ENCODE measurements at places on chromosomes 7 and 10.

DNA sequence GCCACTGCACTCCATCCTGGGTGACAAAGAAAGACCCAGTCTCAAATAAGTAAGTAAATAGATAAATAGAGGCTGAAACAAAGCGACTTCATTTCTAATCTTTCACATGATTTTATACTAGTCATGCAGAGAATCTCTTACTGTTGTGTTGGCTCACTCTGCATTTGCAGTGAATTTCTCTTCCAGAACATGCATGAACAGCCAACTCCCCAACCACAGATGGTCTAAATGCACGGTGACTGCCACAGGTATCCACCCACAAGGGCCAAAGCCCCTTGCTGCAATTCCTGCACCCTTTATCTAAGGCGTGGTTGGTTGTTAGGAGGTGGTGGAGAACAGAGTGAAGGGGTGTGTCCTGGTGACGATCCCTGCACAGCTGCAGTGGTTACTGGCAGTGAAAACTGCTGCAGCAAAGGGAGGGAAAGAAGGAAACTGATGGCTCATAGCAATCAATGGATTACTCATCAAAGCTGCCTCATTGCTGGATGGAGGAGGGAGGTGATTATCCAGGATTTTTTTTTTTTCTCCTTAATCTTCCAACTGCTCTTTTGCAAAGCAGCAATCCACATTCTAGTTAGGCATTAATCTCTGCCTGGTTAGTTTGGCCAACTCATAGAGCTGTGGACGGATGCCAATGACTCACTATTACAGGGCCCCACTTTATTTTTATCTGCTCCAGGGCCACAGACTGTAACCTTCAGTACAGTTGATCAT lies 50.6 kb downstream of the PRTFDC1 start:
- DNase-seq, result no peak

DNA sequence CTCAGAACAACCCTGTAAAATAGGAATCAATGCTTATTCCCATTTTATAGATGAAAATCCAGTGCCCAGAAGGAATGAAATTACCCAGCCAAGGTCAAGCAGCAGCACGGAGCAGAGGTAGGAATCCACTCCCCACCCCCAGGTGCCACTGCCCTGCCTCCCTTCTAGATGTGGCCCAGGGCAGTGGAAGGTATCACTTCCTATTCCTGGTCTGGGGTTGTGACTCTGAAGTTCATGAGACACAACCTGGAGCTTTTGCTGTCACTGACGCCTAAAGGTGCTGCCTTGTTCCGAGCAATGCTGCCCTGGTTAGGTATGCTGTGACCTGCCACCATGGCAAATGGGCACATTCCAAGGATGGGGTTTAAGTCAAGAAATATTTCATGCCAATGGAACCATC lies 53.6 kb downstream of the PIK3AP1 start:
- DNase-seq, result no peak

DNA sequence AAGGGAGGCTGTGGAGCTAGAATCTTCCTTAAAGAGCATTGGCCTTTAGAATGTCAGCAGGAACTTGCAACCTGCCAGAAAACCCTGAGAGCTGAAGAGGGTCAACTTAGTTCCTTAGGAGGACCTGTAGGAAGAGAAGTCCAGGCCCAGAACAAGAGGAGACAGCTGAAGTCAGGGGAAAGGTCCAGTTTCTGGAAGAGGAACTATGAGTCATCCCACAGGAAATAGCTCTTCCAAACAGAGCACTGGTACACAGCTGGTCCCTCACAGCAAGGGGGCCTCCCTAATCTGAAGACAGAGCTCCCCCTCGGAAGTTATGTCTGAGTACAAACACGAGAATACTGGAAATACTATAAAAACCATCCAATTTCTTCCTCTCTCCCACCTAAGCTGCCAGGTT lies 98.9 kb downstream of the HERPUD2 start:
- DNase-seq, result no peak

DNA sequence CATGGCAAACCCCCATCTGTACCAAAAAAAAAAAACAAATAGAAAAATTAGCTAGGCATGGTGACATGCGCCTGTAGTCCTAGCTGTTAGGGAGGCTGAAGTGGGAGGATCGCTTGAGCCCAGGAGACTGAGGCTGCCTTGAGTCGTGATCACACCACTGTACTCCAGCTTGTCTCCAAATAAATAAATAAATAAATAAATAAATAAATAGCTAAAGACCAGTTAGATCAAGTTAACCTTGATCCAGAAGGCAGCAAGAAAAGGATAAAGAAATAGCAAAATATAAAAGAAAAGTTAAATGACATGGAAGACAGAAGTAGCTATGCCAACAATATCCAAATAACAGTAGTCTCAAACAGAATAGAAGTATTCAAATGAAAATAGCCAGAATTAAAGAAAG lies 132.2 kb upstream of the SH2B2 start:
- no peak for DNase-seq

DNA sequence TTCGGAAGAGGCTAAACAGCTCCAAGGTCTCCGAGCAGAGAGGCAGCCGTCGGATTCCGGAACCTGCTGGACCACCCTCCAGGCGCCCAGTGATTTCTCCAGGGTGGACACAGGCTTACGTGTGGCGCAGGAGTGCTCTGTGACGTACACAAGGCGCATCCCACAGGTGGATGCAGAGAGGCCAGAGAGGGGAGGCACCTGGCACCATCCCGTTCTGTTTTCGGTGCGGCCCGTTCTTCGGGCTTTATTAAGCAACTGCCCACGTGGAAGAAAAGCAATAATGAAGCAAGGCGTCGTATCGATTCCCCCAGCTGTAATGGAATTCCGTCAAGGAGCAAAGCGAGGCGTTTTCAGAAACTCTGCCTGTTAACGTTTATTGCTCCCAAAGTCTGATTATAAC lies 163.6 kb downstream of the PTPRN2 start:
- DNase-seq, result no peak

DNA sequence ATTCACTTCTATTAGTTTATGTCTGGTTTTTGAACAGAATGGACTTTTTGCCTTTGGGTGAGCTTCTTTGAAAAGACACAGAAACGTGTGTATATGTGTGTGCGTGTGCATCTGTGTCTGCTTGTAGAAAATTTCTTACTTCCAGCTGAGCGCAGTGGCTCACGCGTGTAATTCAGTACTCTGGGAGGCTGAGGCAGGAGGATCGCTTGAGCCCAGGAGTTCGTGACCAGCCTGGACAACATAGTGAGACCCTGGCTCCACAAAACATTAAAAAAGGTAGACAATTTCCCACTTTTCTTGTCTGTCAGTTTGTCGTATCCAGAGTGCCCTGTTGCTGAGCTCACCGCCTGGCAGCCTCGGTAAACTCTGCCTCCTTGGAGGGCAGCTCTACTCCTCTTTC lies 25.4 kb downstream of the PPP2R2D start:
- no peak for DNase-seq

- DNase-seq, result no peak
Observed at GRCh38 chr10:87864496-87865059, 1.2 kb downstream of the PTEN start.

DNA sequence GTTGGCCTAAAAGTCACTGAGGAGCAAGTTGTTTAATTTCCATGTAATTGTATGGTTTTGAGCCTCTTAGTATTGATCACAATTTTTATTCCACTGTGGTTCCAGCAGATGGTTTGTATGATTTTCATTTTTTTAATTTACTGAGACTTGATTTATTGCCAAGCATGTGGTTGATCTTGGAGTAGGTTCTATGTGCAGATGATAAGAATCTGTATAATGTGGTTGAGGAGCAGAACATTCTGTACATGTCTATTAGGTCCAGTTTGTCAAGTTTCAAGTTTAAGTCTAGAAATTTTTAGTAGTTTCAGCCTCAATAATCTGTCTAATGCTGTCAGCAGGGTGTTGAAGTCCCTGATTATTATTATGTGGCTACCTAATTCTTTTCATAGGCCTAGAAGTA lies 22.7 kb upstream of the ZWINT start:
- DNase-seq, result no peak

GRCh38 chr10:93894516-93895378 lies 969 bp downstream of the SLC35G1 start:
- no peak for DNase-seq

DNA sequence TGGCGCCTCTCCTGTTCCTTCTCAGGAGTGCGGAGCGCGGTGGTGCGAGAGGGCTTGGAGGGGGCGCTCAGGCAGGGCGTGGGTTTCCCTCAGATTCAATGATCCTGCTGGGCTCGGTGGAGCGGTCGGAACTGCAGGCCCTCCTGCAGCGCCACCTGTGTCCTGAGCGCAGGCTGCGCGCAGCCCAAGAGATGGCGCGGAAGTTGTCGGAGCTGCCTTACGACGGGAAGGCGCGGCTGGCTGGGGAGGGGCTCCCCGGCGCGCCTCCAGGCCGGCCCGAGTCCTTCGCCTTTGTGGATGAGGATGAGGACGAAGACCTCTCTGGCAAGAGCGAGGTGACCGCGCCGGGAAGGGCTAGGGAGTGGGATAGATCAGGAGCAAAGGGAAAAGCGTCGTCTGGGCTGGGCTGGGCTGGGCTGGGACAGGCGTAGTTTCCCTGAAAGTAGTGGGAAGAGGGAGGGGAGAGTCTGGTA lies 17.0 kb downstream of the FAM131B start:
- no peak for DNase-seq

DNA sequence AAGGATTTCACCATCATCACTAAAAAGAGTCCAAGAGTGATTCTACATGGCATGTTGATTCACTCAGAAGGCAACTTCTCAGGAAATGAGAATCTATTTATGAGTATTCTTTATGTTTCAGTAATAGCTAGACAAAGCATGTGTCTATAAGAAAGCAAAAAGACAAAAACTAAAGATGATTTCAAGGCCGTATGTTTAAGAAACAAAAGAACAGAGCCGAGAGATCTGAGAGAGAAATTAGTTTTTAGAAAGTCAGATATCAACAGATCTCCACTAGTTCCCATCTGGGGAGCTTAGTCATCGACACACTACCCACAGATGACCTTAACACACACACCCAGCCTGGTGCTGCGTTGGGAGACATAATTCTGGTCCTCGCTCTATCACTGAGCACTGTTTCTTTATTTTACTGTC lies 21.0 kb downstream of the PIP4K2A start:
- DNase-seq, result no peak

DNA sequence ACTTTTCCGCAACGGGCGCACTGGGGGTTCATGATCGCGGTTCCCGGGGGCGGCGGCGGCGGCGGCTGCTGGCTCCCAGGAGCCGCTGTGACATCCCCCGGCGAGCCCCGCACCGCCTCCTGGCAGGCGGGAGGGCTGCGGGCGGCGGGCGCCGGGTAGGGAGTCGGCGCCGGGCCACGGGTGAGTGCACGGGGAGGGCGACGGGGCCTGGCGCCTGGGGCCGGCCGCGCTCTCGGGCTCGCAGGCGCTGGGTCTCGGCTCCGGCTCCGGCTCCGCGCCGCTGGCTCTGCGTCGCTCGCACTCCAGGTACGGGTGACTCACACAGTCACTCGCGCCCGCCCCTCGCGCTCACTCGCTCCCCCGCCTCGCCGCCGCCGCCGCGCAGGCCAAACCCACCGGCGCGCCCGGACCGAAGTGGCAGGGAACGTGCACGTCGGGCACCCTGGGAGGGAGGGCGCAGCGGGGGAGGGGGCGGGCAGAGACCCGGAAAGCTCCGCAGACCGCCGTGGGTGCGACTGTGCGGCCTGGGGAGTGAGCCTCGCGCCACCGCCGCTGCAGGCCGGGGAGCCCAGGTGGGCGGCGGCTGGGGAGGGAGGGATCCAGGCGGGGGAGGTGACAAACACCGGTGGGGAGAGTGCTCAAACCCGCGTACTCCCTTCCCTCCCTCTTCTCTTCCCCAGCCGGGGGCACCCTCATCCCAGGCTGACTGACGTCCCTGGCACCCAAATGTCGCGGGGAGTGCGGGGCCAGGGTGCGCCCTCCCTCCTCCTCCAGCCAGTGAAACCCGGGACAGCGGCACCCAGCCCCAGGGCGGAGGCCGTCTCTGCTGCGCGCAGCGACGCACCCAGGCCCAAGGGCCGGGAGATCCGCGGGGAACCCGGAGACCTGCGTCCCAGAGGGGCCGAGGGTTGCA lies 276.9 kb upstream of the NEBL start:
- DNase-seq, result peak; percentile 66

DNA sequence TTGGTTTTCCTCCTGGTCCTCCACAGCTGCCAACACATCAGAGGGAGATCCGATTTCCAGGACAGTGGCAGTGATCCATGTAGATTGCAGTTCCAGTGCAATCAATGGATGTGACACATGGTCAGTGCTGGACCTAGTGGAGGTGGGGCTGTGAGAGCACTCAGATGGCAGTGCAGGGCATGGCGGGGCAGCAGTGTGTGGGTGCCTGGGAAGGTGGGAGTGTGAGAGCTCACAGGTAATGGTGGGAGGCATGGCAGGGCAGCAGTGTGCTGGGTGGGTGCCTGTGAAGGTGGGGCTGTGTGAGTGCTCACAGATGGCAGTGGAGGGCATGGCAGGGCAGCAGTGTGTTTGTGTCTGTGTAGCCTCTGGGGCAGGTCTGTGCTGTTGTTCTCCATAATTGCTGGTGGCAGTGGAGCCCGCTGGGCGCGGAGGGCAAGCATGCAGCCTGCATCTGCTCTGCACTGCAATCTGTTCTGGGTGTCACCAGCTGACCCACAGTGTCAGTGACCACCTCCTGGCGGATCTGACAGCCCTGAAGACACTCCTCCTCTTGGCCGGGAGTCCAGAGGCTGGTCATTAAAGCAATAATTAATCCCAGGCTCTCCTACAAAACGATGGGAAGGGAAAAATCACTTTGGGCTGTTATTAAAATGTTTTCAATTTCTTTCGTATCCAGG lies 8.6 kb upstream of the ADARB2 start:
- DNase-seq, result no peak

- DNase-seq, result no peak
Observed at GRCh38 chr10:70541736-70542564, 60.6 kb downstream of the PRF1 start.

DNA sequence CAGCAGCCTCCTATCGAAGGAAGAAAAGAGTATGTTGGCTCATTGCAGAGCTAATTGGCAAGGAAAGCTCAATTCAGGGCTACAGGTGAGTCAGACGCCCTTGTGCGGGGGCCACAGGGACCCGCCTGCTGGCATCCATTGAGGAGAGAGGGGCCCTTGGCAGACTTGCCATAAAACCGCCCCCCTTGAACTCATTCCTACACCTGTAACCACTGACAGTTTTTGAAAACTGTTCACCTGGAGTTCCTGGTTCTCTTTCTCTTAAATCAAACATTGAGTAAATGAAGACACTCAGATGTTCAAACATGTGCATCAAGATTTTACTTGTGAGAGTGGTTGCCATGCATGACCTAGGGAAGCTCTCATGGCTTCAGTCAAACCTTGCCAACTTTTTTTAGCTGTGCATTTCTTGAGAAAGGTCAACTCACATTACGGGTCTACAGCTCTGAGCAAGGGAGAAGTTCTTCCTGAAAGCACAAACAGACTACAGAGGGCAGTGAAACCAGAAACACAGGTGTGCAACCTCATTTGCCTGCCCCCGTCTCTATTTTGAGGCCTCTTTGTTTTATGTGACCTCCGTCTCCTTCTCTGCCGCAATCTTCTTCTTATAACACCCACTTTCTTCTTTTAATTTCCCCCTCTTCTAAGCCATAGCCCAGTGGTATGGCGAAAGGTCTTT lies 87.8 kb downstream of the TBXAS1 start:
- no peak for DNase-seq

DNA sequence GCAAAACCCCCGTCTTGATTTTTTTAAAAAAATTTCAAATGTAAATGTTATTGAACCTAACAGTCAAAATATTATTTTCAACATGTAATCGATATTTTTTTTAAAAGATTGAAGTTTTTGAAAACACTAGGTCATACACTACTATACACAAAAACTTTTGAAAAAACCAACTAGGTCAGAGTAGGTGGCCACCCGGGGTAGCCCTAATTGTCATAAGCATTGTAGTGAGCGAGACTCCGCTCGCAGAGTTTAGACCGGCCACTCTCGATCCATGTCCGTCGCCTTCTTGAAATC lies 417 bp downstream of the RFC2 start:
- DNase-seq, result no peak
